Fibroblast of skin of left quadriceps (primary cell): ENCODE measurements at places on chromosomes 6 and 20.

GRCh38 chr6:114816678-114817077 is 473.9 kb upstream of the HS3ST5 start:
- DNase-seq, result no peak

- no peak for DNase-seq
These were observed 109.3 kb upstream of the DST start for GRCh38 chr6:56752009-56752408.

DNA sequence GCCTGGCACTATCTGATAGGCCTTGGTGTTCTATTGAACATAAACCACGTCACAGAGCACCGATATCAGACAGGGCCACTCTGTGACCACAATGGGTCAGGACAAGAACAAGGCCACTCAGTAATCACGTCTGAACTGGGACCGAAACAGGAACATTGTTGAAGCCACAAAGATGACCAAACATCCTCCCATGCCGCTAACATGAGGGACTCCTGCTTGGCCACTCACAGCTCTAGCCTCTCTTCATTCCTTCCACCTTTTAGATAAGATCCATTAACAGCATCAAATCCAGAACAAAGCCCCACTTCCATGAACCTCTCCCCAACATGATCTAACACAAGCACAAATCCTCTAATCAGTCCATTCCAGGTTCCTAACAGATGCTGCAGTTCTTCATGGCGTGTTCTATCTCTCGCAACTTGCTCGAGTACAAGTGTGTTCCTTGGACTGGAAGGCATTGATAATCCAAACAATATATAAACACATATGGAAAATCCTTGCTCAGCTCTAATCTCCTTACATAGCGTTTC is 7.4 kb downstream of the SIRT5 start:
- no peak for DNase-seq

DNA sequence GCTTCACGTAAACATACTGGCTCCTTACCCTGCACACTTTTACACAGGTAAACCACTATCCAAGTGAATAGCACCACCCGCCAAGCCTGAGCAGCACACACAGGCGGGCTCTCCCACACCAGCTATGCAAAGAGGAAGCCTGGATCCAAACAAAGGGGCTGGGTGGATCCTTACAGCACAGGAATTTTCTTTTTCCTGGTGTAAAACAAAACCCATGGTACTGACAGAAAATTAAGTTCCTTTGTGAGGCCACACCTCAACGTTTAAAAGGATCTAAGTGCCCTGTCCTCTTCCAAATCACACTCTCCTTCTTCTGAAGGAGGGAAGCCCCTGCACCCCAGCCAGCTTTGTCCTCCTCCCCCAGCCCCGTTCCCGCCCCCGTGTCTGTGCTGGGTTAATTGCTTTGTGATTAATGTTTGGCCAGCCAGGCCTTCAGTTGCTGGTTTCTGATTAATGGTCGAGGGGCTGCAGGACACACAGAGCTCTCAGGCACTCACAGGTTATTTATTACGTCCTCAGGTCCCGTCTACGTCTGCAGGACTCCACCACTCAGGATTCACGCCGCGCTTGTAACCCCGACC is 6.1 kb downstream of the DACT2 start:
- no peak for DNase-seq

DNA sequence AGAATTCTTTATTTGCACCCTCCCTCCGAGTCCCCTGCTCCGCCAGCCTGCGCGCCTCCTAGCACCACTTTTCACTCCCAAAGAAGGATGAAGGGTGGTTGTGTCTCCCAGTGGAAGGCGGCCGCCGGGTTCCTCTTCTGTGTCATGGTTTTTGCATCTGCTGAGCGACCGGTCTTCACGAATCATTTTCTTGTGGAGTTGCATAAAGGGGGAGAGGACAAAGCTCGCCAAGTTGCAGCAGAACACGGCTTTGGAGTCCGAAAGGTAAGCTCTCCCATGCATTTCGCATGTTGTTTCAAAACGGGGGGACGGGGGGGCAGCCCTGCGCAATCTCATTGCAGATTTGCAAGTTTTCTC is 357 bp downstream of the PCSK2 start:
- no peak for DNase-seq

DNA sequence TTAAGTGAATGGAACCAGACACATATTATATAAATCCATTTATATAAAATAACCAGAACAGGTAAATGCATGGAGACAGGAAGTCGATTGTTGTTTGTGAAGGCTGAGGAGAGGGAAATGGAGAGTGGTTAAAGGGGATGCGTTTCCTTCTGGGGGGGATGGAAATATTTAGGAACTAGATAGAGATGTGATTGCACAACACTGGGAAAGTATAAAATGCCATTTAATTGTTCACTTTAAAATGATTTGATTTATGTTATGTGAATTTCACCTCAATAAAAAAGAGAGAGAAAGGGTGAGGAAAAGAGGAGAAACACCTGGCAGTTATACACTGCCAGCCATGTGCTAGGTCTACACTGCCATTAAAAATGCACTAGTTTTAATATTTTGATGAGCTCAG is 312.6 kb downstream of the CD83 start:
- DNase-seq, result no peak
